ENCODE measurements at places on chromosomes 5 and 9.

- DNase-seq, result no peak
These were observed 151.8 kb upstream of the MSX2 start for GRCh38 chr5:174572591-174572990.

DNA sequence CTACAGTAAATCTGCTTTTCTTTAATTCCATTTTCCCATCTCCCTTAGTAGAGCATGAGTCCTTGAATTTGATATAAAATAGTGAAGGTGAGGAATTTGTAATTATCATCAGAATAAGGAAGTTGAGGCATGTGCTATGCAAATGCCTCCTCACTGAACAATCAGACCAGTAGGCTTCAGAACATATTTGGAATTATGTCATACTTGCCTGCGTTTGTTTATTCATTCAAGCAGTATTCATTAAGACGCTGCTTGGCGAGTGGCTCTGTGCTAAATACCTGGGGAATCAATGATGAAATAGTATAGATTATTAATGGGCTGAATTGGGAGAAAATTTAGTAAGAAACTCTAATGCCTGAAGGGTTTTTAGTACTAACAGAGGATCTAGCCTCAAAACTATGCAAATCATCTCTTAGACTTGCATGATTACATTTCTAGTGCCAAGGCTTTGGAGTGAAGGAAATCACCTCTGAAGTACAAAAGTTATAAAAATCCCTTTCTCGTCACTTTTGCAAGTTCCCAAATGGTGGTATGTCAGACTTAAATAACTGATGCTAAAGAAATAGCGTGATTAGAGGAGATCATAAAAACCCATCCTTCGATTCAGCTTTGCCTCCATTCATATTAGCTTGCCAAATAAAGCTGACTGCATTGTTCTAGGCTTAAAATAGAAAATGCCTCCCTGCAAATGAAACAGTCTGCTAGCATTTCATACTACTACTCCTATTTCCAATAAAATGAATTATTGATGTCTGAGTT is 141.7 kb downstream of the PCSK5 start:
- no peak for DNase-seq

GRCh38 chr9:37221489-37222106 is 101.2 kb downstream of the ZCCHC7 start:
- no peak for DNase-seq

GRCh38 chr9:138011951-138012500 is 134.4 kb downstream of the CACNA1B start:
- DNase-seq, result no peak

DNA sequence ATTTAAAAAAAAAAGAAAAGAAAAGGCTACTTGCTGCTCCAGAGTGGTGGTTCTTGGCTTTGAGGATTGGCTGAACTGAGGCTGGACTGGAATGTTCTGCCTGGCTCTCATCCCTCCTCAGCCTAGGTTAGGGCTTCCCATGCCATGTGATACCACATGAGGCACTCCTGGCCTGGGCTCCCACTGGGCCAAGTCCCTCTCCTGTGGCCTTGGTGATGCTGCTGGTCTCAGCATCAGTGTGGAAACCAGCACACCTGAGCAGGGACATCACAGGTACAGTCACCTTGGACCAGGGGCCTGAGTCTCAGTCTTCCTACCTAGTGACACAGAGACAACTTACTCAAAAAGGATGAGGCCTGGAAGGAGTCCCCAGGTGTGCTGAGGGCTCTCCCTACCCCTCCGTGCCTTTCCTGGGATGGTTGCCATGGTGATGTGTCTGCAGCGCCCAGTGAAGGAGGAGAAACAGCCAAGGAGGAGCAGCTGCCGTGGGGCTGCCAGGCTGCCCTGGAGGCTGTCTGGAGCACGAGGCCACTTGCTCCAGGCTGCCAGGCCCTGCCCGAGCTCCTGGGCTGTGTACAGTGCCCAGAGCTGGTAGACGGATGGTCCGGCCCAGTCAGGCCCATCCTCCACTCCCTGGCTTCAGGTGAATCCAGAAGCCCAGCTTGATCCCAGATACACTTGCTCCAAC is 71.0 kb downstream of the WNK2 start:
- no peak for DNase-seq

DNA sequence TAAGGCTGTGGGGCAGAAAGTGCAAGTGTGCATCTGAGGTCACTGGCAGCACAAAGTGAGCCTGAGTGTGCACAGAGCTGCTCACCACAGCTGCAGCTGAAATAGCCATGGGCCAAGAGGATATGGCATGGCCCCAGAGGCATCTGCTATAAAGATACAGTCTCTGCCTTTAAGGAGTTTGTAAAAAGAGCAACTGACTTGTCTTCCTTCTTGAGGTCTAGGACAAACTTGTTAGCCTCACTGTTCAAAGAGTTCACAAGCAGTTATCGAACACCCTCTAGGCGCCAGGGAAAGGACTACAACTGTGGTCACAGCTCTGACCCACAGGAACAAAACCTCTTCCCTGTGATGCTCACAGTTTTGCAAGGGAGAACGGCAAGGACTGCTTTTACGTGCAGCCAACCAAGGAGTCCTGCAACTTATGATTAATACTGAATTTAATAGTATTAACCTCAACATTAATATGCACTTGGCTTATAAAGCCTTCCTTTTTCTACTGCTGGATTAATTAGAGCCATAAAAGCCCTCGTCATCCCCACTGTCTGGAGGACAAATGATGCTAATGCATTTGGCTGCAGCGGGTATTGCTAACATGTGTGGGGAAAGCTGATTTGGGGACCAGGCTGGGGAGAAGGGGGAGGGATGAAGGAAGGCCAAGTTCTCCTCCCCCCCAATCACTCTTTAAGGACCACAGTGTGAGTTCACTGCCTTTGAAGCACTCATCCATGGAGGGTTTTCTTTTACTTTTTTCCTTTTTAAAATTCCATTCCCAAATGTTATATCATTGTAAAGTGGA is 189.8 kb upstream of the TRIM32 start:
- DNase-seq, result no peak

GRCh38 chr9:84226126-84226525 is 114.4 kb downstream of the SLC28A3 start:
- no peak for DNase-seq

DNA sequence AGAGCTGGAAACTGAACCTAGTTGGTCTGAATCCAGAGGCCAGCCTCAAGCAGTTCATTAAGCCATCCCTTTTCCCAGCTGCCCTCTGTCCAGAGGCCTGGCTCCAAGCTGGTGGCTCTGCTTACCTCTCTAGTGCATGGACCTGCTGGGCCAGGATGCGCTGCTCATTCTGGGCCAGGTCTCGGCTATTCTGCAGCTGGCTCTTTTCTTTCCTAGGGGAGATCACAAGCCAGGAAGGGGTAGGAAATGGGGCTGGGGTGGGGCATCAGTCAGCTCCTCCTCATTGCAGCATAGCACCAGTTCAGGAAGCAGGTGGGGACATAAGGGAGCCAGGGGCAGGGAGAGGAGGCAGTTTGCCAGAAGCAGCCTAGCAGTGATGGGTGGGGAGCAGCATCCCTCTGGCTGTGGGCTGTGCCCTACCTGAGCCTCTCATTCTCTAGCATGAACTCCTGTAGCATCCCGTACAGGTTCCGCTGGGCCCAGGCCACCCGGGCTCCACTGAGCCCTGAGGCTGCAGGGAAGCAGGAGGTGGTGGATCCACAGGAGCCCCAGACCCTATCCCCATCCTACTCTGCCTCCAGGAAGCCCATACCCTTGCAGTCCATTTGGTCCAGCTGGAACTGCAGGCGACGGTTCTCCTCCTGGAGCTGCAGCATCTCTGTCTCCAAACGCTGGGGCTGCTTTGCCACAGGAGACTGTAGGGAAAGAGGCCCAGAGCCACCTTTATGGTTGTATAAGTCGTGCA is 5.2 kb downstream of the KIF12 start:
- DNase-seq, result no peak

Data from anterior cingulate cortex (tissue), 58 donors.